ENCODE measurements at places on chromosomes 5 and 9.

DNA sequence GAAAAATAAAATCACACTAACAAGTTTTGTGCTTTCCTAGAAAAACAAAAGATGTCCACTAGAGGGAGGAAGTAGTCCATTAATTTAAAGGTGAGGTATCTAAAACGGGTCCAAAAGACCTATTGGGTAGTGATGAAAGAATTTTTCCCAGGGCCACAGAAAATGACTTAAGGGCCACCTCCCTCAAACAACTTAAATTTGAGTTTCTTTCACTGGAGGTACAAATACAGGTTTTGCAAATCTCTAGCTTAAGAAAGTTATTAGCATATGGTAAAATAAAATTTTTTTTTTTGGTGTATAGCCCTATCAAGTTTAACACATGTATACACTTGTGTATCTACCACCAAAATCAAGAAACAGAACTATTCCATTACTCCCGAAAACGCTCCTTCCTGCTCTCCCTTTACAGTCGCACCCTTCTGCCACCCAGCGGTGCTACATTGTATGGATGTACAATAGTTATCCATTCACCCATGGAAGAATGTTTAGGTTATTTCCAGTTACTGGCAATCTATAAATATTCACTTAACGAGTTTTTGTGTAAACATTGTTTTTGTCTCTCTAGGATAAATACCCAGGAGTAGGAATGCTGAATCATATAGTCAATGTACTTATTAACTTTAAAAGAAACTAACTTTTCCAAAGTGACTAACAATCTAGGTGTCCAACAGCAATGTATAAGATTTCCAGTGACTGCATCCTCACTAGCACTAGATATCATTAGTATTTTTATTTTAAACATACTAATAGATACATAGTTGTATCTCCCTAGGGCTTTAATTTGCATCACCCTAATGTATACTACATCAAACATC is 21.9 kb downstream of the DEPDC1B start:
- peak; percentile 51 for DNase-seq

DNA sequence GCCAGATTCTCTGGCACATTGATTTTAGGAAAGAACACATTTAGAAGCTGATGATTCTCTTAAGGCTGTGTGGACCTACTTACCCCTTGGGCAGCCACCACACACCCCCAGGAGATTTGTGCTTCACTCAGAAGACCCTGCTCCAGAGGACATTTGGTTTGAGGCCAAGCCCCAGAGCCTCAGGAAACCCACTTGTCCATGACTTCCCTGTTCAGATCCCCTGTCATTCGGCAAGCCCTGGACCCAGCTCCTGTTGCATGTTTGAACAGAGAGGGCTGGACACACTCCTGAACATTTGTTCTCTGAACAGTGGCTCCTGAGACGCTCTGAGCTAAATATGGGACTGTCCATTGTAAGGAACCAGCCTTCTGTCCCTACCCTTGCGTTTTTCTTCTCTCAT is 82.1 kb downstream of the AMBP start:
- DNase-seq: no peak

DNA sequence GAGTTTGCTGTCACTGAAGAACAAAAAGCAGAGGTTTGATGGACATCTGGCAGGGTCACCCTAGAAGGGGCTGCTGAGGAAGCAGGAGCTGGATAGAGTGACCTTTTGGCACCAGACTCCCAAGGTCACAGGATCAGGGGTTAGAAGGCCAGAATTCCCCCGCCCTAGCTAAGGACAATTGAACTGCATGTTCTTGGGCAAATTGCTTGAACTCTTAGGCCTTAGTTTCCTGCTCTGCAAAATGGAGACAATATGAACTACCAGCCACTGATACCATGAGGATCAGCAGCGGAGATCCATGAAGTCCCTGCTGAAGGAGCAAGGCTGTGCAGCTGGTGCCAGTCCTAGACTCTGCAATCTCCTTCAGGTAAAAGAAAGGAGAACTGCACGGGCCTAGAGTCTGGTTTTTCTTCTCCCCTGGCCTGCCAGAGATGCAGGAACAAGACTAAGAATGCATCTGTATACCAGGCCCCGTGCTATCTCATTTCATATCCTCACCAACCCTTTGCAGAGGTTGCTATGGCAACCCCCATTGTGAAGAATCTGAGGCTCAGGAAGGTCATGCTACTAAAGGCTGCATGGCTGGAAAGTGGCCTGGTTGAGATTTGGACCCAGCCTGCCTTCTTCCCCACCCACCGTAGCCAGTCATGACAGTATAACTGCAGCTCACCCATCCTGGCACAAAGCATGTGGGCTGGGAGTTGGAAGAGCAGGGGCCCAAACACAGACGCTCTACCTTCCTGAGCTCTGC is 33.7 kb downstream of the CAMK2A start:
- no peak for DNase-seq

GRCh38 chr9:23526806-23527205 is 299.2 kb downstream of the ELAVL2 start:
- DNase-seq: no peak

DNA sequence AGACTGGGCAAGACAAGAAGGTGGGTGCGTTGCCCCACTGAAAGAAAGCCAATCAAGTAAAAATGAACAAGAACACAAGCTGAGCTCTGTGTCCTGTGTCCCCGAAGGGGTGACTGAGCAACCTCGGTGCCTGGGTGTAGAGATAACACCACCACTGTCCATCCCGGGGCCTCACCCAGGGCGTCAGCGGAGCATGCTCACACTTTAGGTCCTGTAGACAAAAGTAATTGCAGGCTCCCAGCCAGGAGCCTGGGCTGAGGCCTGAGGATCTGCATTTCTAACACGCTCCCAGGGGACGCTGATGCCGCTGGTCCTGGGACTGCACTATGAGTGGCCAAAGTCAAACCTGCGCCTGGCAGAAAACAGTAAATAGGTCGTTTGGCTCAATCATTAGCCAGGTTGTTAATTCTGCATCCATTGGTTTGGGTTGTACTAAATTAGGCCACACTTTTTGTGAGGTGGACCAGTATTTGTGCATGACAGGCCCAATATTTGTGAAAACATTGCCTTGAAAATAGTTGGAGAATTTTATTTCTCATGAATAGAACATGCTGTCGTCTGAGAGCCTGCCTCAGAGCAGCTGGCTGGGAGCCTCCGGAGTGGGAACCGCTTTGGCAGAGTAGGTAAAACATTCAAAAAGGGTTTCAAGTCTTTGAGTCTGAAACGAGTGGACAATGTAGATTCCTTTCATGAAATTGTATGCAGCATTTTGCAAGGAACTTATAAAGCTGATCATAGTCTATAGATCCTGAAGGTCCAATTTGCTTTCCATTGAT is 38.3 kb downstream of the ANKRD33B start:
- DNase-seq: no peak

- DNase-seq: no peak
These were observed 178.4 kb downstream of the TTLL11 start for GRCh38 chr9:121914604-121915303.

DNA sequence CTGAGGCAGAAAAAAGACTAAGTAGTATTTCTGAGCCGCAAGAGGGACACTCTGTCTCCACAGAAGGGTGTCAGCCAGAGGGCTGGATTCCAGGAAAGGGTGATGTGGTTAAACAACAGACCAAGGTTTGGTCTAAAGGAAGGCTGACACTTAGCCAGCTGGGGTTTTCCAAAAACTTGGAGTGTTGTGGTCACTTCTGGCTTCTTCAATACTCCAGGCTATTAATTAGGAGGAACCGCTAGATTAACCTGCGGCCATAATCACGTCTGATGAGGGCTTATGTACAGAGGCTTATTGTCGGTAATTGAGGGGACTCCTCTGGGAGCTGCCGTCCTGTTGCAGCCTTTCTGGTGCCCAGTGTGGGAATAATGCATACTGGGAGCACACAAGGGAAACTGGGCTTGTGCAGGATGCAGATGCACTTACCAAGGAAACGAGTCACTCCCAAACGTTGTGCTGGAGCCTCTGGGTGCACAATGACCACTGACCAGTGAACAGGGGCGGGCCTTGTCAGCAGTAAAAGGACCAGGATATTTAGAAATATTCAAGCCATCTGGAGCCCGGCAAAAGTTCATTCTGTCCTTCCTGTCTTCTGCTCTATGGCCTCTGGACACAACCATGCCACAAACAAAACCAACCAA is 70.2 kb upstream of the TUT7 start:
- DNase-seq: no peak

All from activated CD4-positive, alpha-beta T cell treated with anti-CD3 and anti-CD28 coated beads, Interleukin-2, amount 50 U/mL, for 16 hours (primary cell).